ENCODE measurements at places on chromosomes 16 and 17. TPM values are rescaled to one million over a fixed set of nuclear protein-coding genes. Genes with fewer than 3 reads are reported as not detected.

DNA sequence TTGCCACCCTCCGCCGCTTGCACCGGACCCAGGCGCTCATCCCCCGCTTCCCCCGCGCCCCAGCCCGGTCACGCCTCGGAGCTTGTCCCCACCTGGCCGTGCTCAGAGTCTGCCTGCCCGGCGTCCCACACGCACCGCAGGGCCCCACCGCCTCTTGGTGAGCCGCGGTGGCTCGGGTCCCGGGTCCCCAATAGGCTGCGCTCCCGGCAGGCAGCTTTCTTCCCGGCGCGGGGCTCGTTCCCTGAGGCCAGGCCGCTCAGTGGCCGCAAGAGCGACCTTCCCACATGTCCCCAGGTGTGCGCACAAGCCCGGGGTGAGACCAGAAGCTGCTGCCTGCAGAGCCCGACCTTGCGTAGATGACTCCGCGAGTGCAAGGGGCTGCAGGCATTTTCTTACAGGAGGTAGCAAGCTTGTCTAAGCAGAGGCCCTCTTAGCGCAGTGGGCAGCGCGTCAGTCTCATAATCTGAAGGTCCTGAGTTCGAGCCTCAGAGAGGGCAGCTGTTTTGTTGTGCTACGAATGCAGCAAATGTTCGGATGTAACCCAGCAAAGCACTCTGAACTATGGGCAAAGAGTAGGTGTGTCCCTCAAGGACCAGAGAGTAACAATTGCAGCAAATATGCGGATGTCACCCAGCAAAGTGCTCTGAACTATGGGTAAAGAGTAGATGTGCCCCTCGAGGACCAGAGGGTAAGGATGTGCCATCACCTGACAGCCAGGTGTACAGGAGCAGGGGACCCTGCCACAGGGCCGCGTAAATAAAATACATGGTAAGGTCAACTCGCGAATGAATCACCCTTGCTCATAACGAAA, 15.6 kb downstream of the TLE7 start:
- H3K27ac ChIP-seq: no peak overlapping the region
- peaks cover 4% of the 10 kb centered on the region for H3K4me1 ChIP-seq
- H3K36me3 ChIP-seq: no peaks in the 10 kb centered on the region
- DNase-seq: peak; percentile 81

TBC1D3B gene
- total RNA-seq: 17.2 TPM

GRCh38 chr17:62906881-62907280, 59.2 kb upstream of the TANC2 start:
- H3K27ac ChIP-seq: no peak overlapping the region
- H3K4me3 ChIP-seq: no peak overlapping the region
- H3K36me3 ChIP-seq: no peaks in the 10 kb centered on the region
- no peak for DNase-seq

- H3K27me3 ChIP-seq: no peaks in the 10 kb centered on the region
- H3K36me3 ChIP-seq: no peaks in the 10 kb centered on the region
- no peak overlapping the region for H3K27ac ChIP-seq
- peaks cover 18% of the 10 kb centered on the region for H3K4me1 ChIP-seq
- no peak overlapping the region for H3K4me3 ChIP-seq
- no peak for DNase-seq
Measured at GRCh38 chr17:76981545-76982295, 113.5 kb downstream of the MGAT5B start.

DNA sequence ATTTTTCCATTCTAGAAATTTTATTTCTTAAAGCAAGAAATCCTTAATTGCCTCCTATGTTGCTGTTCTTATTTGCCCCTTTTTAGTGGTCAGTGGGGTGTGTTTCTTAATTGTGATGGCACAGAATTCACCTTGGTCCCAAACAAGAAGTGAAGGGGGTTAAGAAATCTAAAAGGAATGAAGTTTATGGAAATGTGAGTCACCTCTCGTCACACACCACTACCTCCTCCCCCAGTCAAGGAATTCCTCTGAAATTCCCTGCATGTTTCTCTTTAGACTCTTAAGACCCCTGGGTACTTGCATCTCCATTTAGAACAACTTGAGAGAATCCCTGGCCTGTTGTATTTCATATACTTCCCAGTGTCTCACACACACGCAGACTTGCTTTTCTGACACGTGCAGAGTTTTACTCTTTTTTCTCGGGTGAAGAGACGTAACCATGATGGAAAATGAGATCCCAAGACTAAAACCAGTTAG, 247.4 kb downstream of the PRKCA start:
- H3K27ac ChIP-seq: no peak overlapping the region
- H3K4me1 ChIP-seq: no peaks in the 10 kb centered on the region
- DNase-seq: no peak
- no peaks in the 10 kb centered on the region for H3K27me3 ChIP-seq
- no peaks in the 10 kb centered on the region for H3K36me3 ChIP-seq

GRCh38 chr17:48556576-48557401, 11.9 kb upstream of the HOXB2 start:
- H3K27me3 ChIP-seq: peaks cover 31% of the 10 kb centered on the region
- H3K4me3 ChIP-seq: no peak overlapping the region
- no peak overlapping the region for H3K27ac ChIP-seq

- H3K4me1 ChIP-seq: no peaks in the 10 kb centered on the region
- no peaks in the 10 kb centered on the region for H3K36me3 ChIP-seq
- H3K27ac ChIP-seq: no peak overlapping the region
- H3K4me3 ChIP-seq: no peak overlapping the region
Measured at GRCh38 chr16:27838536-27839175, 224.9 kb downstream of the GSG1L start.

DNA sequence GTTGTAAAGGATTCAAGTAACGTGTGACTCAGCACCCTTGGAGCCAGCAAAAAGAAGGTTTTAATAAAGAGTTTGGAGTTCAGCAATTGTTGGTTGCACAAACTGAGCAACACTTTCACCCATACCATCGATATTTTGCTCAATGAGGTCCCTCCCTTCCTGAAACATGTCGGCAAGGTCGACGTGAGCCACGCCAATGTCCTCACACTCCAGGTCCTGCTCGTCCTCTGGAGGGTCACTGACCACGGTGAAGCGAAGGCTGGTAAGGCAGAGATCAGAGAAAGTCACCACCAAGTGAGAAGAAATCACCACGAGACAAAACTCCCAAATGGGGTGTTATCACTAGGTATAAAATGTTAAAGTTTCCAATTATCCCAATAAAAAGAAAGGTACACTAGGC, 98.3 kb downstream of the RPGRIP1L start:
- no peaks in the 10 kb centered on the region for H3K4me1 ChIP-seq
- H3K27me3 ChIP-seq: no peaks in the 10 kb centered on the region
- DNase-seq: no peak
- H3K4me3 ChIP-seq: no peak overlapping the region
- no peaks in the 10 kb centered on the region for H3K36me3 ChIP-seq
- no peak overlapping the region for H3K27ac ChIP-seq

DNA sequence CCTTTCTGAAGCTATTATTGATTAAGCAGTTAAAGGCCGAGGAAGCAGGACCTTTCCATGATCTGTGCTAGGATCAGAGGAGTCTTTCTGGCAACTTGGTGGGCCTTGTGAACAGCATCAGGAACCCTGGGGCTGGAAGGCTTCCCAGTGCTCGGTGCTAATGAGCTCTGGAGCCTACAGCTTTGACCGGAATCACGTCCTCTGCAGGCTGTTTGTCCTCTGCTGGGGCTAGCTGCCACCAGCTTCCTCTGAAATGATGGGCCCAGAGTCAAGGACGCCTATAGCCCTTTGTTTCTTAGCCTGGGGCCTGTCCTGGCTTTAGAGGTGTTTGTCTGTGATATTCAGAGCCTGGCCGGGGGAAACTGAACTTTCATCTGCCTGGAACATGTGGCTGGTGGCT, 111.6 kb downstream of the SHISA9 start:
- no peak for DNase-seq
- H3K36me3 ChIP-seq: no peaks in the 10 kb centered on the region
- H3K27me3 ChIP-seq: no peaks in the 10 kb centered on the region
- H3K4me1 ChIP-seq: no peaks in the 10 kb centered on the region
- H3K4me3 ChIP-seq: no peak overlapping the region

GRCh38 chr16:19857593-19858339, 26.9 kb downstream of the GPRC5B start:
- no peaks in the 10 kb centered on the region for H3K4me1 ChIP-seq
- H3K4me3 ChIP-seq: no peak overlapping the region
- no peaks in the 10 kb centered on the region for H3K36me3 ChIP-seq
- no peak overlapping the region for H3K27ac ChIP-seq
- no peak for DNase-seq
- H3K27me3 ChIP-seq: no peaks in the 10 kb centered on the region

DNA sequence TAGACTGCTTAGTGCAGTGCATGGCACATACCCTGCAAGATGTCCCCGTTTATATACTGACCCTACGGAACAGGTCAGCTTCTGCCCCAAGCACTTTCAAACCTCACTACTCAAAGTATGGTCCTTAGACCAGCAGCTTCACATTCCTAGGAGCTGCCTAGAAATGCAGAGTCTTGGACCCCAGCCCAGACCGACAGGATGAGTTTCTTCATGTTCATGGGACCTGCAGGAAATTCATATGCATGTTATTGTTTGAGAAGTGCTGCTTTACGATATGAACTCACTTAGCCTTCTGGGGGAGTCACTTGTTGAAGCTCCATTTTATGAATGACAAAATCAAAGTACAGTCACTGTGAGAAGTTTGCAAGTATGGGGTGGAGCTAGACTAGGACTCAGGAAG, 82.6 kb downstream of the DYNLRB2 start:
- H3K4me3 ChIP-seq: no peak overlapping the region
- no peaks in the 10 kb centered on the region for H3K4me1 ChIP-seq
- H3K27me3 ChIP-seq: no peaks in the 10 kb centered on the region
- DNase-seq: no peak

CCL8 gene
- not detected for total RNA-seq

CRHR1 gene
- not detected for total RNA-seq

NPB gene
- 0.24 TPM for total RNA-seq

DNA sequence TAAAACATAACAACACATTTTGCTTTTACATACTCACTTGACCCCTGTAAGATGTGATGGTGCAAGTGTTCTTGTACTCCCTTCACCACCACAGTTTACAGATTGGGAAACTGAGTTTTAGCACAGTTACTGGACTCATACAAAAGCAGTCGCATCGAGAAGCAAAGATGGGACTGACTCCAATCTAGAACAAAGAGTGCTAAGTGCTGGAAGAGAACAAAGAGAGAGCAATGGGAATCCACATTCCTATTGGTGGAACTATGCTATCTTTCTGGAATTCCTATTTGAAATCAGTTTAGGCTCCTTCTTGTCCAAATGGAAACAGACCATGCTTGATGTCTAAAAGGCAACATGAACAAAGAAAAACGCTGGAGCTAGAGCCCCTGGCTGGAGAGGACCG, 9.1 kb downstream of the TOM1L2 start:
- DNase-seq: no peak
- no peak overlapping the region for H3K4me3 ChIP-seq
- H3K36me3 ChIP-seq: no peaks in the 10 kb centered on the region
- H3K4me1 ChIP-seq: peaks cover 18% of the 10 kb centered on the region

GRCh38 chr17:27560668-27561067, 70.3 kb upstream of the LGALS9 start:
- no peak overlapping the region for H3K27ac ChIP-seq
- no peaks in the 10 kb centered on the region for H3K27me3 ChIP-seq
- H3K4me1 ChIP-seq: peaks cover 1% of the 10 kb centered on the region
- no peak overlapping the region for H3K4me3 ChIP-seq

KRTAP9-2 gene
- total RNA-seq: not detected

- peak overlapping the region; percentile 97 for H3K4me3 ChIP-seq
- H3K27ac ChIP-seq: peak overlapping the region; percentile 86
- peaks cover 75% of the 10 kb centered on the region for H3K4me1 ChIP-seq
Measured at GRCh38 chr16:10881479-10882030, 4.6 kb downstream of the CIITA start.

- H3K4me1 ChIP-seq: peaks cover 8% of the 10 kb centered on the region
- no peak overlapping the region for H3K27ac ChIP-seq
- no peaks in the 10 kb centered on the region for H3K36me3 ChIP-seq
- DNase-seq: no peak
- no peak overlapping the region for H3K4me3 ChIP-seq
Measured at GRCh38 chr16:14353340-14353739, 276.7 kb downstream of the PARN start.

NETO2 gene
- total RNA-seq: 4.1 TPM

CCR7 gene
- 451 TPM for total RNA-seq

PSMD3 gene
- 69.4 TPM for total RNA-seq

DNA sequence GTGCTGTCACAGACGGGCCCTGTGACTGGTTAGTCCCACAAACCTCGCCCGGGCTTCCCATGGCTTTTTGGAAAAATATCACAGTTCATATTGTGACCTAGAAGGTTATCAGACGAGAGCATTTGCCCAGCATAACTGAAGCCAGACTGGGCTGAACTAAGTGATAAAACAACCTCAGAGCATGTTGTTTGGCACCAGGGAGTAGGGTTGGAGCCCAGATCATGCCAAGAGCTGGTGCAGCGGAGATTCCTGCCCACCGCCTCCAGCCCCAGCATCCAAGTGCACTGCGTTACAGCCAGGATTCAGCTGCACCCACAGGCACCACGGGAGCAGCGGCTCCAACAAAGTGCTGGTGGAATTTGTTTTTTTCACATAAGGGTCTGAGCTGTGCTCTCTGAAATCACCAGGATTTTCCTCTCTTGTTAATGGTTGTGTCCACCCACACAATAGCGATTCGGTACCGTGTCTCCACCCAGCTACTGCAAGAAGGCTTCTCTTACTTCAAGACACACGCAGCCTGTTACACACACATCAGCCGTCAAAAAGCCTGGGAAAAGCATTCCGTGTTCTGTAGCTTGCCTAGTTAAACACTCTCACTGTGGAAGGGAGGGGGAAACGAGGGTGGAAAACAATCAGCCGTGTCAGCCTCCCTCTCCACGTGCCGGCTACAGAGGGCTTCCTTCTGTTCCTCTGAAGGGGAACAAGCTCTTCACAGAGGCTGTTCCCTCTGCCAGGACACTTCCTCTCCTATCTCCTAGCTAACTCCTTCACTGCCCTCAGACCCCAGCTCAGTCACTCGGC, 273.8 kb downstream of the C16orf95 start:
- H3K4me1 ChIP-seq: no peaks in the 10 kb centered on the region
- H3K36me3 ChIP-seq: no peaks in the 10 kb centered on the region
- DNase-seq: no peak

GPR142 gene
- not detected for total RNA-seq

GRCh38 chr16:46748775-46749705, 896 bp upstream of the MYLK3 start:
- H3K36me3 ChIP-seq: no peaks in the 10 kb centered on the region
- peak; percentile 12 for DNase-seq
- no peak overlapping the region for H3K27ac ChIP-seq
- no peak overlapping the region for H3K4me3 ChIP-seq

ITGAD gene
- total RNA-seq: not detected

DNA sequence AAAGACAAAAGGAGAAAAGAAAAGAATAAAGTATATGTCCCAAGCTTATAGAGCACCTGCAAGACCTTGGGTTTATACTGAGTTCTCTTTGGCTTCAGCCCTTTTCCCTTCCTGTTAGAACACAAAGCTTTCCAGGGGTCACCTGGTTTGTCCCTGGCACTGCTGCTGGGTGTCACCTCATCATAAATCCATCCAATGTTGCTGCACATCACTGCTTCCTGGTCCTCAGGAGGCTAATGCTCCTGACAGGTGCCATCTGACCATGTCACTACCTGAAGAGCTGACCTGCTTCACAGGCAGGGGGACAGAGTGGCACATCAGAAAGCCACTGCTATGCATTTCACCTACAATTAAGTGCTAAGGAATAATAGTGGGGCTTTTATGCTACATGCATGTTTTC, 164.6 kb upstream of the ELAC2 start:
- no peaks in the 10 kb centered on the region for H3K4me1 ChIP-seq
- no peaks in the 10 kb centered on the region for H3K36me3 ChIP-seq
- no peak overlapping the region for H3K4me3 ChIP-seq
- no peaks in the 10 kb centered on the region for H3K27me3 ChIP-seq
- H3K27ac ChIP-seq: no peak overlapping the region

- H3K27me3 ChIP-seq: no peaks in the 10 kb centered on the region
- peaks cover 37% of the 10 kb centered on the region for H3K36me3 ChIP-seq
- no peak overlapping the region for H3K4me3 ChIP-seq
- peak; percentile 80 for DNase-seq
Measured at GRCh38 chr17:79087428-79088143, 13.0 kb downstream of the ENGASE start.

Measured in B cell (primary cell).